NCI-H187 (cell line): ENCODE measurements at places on chromosomes 7 and 10.

GRCh38 chr10:131849591-131850382, 51.0 kb upstream of the PPP2R2D start:
- no peak for DNase-seq

GRCh38 chr10:102398172-102399020, 2.9 kb downstream of the NFKB2 start:
- DNase-seq = no peak

- DNase-seq = no peak
Observed at GRCh38 chr7:107642501-107642900, 18.1 kb upstream of the SLC26A4 start.

DNA sequence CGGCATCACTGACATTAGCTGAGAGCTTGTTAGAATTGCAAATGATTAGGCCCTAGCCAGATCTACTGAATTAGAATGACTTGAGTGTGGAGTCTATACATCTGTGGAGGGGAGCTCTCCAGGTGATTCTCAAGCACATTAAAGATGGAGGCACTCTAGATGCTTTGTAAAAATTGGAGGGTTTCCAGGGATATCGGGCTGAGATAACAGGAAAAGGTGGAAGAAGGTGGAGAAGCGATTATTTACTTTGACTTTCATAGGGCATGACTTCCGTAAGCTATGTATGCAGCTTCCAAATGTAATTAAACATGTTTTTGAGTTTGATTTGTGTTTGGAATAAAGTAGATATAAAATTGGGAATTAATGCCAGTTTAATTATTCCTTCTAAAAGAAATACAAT, 235.0 kb upstream of the PTN start:
- DNase-seq = no peak

DNA sequence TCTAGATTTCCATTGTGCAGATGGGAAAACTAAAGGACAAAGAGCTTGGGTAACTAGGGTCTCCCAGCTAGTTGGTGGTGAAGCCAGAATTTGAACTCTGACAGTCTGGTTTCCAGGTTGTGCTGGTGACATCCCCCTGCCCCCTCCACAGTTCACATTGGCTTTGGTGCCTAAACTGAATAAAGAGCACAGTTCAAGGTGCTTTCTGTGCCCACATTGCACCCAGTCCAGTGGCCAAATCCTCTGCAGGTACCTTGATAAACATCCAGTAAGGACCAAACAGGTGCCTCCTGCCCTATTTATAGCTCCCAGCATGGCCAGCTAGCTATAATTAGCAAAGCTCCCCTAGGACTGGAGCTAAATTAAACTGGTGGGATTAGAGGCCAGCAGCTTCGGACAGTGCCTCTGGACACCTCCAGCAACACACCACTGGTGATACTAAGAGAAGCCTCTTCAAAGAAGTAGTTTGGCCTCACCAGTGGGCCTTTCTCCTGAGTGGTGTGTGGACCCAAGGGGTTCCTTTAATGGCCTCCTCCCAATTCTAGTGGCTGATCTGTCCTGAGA, 59.9 kb downstream of the KCNMA1 start:
- no peak for DNase-seq

DNA sequence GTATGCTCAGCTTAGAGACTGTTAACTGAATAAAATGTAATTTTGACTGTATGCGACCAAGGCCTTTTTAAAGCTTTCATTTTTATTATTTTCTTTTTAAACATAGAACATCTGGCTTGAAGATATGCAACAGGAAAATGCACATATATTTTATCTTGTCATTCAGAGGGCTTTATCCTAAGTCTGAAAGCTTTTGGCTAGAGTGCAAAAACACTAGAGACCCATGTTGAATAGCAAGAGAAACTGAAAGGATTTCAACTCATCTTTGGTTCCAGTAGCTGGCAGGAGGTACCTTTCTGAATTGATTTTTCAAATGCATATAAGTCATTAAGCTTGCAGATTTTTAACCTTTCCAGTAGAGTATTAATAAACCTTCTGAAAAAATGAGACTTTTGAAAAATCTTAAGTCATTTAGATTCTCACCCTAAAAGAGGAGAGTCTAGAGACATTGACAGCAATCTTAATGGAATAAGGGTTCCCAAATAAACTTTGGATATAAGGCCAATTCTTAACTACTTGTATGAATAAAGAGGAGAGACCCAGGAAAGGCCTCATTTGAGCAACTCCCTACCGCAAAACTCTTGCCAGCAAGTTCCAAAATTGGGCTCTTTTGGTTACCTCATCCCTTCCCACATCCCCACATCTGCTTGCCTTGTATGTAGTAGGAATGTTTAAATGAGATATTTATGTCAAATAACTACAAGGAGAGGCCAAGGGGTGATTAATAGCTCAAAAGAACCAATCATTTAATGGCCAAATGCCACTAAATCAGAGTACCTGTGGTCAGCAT, 454.4 kb downstream of the HTR7 start:
- DNase-seq = no peak

DNA sequence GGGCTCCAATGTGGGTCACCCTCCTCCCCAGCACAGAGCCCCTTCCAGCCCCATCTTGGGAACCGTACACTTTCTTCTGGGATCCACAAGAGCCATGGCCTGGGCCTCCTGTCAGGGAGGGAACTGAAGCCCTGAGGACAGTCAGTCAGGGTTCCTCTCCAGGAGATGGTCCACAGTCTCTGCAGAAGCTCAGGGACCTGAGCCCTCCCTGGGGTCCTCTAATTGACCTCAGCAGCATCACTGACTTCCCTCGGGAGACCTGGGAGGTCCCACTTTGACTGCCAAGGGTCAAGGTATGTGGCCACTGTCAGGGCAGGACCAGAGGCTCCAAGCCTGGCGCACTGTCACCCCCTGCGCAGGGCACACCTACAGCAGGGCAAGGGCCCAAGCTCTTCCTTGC, 32.3 kb downstream of the NOD1 start:
- no peak for DNase-seq

GRCh38 chr10:131978366-131978765, 3.4 kb downstream of the BNIP3 start:
- no peak for DNase-seq

GRCh38 chr10:48604039-48604990, 558 bp downstream of the ARHGAP22 start:
- no peak for DNase-seq

DNA sequence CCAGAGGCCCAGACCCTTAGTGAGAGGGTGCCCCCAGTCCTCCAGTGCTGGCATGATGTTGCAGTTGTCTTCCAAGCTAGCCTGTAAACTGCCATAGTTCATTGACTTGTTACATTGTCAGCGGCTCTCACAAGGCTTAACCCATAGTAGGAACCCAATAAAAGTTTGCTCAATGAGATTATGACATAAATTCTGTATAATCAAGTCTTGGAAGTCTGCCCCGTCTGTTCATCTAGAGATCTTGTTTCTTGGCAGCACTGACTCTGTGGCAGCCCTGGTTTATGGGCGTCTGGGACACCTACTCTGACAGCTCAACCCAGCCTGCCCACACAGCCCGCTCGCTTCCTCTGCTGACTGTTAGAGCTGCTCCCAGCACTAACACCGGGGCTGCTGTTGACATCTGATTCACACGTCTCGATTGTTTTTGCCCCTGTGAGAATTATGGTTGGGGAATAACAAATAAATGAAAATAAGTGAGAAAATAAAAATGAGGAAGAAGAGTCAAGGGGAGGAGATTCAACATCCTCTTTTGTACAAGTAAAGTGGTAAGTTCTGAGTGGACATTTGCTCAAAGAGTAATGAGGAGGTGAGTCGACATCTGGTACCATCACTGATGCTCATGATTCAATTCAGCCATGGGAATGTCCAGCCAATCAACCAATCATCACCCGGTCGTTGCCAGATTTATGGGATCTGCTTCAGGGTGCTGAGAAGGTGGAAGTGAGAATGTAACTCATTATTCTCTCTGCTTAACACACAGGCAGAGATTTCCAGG, 160.8 kb downstream of the SPAG6 start:
- no peak for DNase-seq

- no peak for DNase-seq
Observed at GRCh38 chr10:119754085-119754484, 28.2 kb downstream of the INPP5F start.

DNA sequence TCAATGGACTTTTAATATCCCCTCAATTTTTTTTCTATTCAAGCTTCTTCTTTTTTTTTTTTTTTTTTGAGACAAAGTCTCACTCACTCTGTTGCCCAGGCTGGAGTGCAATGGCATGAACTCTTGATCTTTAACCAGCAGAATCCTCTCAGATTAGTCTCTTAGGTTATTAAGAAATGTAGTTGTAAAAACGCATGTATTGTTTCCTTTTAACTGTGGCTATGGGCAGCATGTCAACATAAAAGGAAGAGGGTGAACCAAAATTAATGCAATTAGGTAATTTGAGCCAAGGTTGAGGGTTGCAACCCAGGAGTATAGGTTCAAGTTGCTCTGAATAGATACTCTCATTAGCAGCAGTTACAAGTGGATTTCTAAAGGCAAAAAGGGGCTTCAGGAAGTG, 4.3 kb upstream of the GSTO1 start:
- no peak for DNase-seq

DNA sequence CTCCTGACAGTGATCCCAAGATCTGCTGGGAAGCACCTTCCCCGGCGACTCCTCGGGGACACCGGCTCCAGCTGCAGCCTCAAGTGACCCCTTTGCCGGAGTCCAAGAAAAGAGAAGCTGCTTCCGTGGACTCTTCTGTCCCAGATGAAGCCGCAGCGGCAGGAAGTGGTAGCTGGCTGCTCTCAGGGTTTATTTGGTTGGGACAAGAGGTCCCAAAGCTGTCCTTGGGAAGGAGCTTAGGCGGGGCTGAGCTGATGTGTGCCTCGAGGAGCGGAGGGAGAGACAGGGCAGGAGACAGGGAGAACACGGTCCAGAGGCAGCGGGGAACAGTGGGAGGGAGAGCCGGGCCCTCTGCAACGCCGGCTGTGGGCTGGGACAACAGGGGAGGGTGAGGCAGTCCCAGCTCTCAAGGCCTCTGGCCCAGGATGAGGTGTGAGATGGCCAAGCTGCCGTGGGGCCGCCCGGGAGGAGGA, 13.1 kb upstream of the FAM20C start:
- no peak for DNase-seq
